Bone marrow (tissue), 2 donors: ENCODE measurements at places on chromosomes 2 and 18.

GRCh38 chr2:140013545-140014203, 1233.5 kb upstream of the NXPH2 start:
- no peak for DNase-seq

DNA sequence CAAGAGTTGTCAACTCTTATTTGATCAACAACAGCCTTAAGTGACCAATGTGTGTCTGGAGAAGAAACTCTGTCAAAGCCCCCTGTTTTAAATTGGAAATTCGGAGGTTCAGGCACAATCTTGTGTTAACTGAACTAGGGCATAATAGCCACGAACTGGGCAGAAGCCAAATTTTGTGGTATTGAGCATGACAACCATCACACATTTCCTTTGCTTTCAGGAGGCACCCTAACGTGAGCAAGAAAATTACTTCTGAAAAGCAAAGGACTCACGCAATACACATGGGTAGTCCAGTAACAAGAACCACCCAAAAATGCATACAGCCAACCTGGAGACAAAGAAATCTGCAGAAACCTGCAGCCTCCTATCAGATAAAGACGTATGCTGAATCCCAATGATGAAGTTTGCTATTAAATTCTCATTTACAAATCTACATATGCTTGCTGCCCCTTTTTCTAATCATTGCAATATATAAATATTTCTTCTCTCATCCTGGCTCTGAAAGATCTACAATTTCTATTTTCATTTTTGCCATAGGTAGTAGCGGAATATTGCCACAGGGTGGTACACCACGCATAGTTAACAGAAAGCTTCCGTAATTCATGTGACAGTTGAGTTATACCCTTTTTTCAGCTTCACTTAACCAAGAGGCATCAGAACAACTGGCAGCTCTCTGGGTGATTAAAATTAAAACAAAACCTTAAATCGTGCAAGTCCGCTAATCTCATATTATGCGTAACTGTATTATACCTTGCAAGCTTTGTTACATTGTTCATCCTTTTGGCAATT, 495.8 kb downstream of the NRXN1 start:
- no peak for DNase-seq

DNA sequence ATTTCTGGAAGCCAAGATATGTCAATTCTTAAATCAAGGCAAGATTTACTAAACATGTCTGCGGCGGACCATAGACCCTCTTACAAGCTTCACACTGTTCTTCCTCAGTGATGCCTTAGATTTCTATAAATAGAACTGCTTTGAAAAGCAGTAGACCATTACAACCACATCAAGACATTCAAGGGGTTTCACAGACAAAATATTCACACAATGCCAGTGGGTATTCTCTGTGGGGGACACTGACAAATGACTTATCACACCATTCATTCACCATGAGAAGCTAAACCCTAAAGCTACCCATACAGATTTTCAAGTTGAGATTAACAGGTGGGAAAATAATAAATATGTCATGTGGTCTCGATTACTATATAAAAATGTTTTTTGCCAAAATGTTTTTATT, 15.9 kb upstream of the LRRTM4 start:
- DNase-seq: no peak

GRCh38 chr18:11078491-11078890, 70.9 kb downstream of the PIEZO2 start:
- DNase-seq: no peak

- no peak for DNase-seq
Observed at GRCh38 chr2:13676269-13676668, 956.2 kb upstream of the LRATD1 start.

GRCh38 chr18:48742706-48743475, 204.1 kb downstream of the CTIF start:
- no peak for DNase-seq

DNA sequence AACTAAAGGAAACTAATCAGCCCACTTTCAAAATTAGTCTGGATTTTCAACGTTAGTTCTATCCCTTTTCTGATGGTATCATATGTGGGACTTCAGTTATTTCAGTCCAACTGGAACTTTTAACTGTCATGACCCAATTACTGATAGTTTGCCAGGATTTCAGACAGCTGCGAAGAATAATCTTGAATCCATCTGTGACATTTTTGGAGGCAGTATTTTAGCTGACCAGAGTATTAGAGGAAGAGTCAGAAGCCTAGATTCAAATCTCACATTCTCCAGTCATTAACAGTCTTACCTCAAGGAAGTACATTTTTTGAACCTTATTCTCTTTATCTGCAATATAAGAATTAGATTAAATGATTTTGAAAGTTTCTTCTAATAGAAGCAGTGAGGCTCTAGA, 81.3 kb downstream of the PTRHD1 start:
- no peak for DNase-seq

DNA sequence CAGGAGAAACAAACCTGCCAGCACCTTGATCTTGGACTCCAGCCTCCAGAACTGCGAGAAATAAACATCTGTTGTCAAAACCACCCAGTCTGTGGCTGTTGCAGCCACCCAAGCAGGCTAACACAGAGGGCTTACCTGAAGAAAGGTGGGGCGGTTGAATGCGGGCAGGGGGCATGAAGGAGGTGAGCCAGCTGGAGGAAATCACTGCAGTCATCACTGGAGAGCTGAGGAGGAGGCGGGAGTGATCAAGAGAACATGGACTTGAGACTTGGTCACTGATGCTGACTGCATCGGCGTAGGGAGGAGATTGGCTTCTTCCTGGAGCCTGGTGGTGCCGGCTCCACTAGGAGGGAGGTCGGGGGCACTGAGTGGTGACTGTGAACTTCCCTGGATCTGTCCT, 14.6 kb upstream of the ARMC9 start:
- no peak for DNase-seq

DNA sequence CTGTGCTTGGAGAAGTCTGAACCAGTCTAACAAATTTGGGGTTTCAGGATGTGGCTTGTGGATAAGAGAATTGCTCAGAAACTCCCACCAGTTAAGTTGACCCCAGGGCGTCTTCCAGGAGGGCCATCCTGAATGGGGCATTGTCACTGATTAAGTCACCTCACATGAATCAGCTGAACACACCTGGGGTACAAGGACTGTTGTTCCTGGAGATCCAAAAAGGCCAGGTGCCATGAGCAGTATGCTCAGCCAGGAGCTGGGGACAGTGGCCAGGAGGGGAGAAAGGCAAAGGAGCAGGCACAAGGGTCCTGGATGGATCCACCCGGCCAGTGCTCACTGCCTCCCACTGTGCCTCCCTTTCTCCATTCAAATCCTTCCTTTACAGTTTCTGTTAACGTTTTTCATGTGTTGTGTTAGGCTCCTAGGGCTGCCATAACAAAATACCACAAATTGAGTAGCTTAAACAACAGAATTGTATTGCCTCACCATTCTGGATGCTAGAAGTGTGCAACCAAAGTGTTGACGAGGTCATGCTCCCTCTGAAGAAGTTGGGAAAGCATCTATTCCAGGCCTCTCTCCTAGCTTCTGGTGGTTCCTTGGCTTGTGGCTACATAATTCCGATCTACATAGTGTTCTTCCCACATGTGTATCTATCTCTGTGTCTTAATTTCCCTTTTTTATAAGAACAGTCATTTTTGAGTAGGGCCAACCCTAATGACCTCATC, 33.4 kb downstream of the TRABD2A start:
- no peak for DNase-seq

DNA sequence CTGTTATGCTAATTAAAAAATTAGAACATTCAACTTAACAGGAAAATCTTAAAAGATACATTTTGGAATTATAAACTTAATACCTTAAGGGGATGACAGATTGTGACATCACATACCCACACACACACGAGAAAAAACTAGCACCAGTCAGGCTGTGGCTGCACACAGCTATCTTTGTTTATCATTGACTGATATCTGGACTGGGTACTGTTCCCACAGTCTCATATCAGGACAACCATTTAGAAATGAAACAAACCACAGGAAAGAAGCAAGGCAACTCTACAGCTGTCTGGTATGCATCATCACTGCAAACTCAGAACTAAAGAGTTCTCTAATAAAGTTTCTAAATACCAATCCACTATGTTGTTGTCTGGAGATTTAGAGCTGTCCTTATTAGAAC, 210.9 kb upstream of the SMAD7 start:
- DNase-seq: no peak

- DNase-seq: no peak
Observed at GRCh38 chr18:32771169-32771751, 1.6 kb downstream of the KLHL14 start.

GRCh38 chr2:233945146-233945545, 28.0 kb downstream of the TRPM8 start:
- no peak for DNase-seq

GRCh38 chr18:27942706-27943105, 234.2 kb downstream of the CDH2 start:
- DNase-seq: no peak

GRCh38 chr2:72136331-72136730, 11.3 kb downstream of the CYP26B1 start:
- no peak for DNase-seq

GRCh38 chr2:216645636-216645950, 12.4 kb downstream of the IGFBP2 start:
- no peak for DNase-seq
